ENCODE measurements at places on chromosomes 5 and 9.

GRCh38 chr9:70135176-70135575 is 91.5 kb downstream of the MAMDC2 start:
- DNase-seq, result no peak

DNA sequence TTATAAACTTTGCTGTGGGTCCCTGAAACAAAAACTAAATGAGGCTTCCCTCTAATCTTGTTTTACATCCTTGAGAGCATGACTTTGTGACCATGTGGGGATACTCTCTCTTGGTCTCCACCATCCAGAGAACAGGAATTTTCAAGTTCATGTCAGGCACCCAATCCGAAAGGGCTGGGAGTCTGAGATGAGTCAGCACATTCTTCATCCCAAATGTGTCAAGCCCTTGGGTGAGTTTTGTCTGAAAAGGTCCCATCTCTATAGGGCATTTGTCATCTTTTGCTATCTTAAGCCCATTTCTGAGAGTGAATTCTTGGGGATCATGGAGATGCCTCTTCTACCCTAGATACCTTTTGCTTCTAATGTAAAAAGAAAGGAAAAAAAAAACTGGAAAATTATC is 26.9 kb upstream of the RAPGEF6 start:
- no peak for DNase-seq

DNA sequence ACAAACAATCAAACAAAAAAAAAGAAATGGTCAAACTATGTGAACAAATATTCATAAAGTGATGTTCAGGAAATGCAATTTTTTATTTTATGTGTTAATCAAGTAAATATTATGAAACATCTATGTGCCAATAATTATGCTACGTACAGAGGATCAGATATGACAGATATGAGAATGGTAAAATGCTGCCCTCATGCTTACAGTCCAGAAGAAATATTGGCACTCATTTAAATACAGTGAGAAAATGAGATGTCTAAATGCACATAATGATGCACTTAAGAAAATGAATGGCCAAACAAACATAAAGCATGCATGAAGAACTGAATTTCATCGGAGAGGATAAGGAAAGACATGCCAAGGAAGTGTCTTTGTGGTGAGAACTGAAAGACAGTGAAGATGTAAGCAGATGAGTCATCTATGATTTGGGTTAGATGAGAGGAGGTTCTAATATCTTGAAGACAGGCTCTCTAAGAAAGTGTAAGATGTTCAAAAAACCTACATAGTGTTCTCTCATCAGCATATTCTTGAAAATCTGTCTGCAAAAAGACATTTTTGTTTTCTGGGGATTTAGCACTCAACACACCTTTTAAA is 1231.1 kb upstream of the ACO1 start:
- DNase-seq, result no peak

GRCh38 chr9:110797611-110798010 is 129.0 kb downstream of the MUSK start:
- no peak for DNase-seq

DNA sequence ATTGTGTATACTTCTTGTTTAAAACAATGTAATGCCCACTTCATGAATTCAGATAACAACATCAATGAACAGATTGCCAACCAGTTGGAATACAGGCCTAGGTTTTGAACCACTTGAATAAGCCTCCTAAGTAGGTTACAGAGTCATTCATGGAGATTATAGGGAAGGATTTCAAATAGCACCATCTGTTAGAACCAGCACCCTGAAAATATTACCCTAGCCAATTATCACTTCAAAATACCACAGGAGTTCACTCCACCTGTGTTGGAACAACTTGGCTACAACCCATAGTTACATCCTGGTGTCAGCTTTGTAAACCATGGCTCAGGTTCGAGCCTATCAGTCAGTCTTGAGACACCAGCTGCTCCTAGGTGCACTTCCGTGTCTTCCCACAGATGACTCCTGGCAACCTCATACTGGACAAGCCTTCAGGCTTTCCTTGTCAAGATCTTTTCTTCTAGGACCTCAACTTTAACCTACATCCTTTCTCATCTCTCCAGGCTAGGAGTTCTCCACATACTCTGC is 350.0 kb downstream of the DEPDC1B start:
- no peak for DNase-seq

- no peak for DNase-seq
Measured at GRCh38 chr9:35904338-35904737, 1.7 kb upstream of the HRCT1 start.

DNA sequence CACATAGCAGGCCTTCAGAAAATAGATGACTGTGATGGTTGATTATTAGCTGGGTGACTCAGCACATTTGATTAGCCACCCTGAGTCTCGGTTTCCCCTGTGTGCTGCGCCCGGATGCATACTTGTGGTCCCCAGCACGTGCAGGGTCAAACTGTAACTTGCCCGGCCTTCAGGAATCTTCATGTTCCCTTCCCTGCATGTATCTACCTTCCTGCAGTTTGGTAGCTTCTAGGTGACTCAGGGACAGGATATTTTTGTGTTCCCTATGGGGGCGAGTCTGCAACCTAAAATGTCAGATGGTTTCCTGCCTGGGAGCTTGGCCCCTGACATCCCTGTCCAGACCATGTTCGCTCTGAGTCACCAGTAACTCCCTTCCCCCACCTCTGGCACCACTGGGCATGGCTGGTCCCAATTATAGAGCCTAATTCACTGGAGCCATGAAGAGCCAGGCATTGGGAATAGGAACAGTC is 13.2 kb downstream of the PTGS1 start:
- DNase-seq, result no peak

- DNase-seq, result no peak
Measured at GRCh38 chr9:133778336-133779013, 40.3 kb upstream of the SARDH start.

- no peak for DNase-seq
Measured at GRCh38 chr9:91951944-91952520, 2.0 kb upstream of the ROR2 start.

DNA sequence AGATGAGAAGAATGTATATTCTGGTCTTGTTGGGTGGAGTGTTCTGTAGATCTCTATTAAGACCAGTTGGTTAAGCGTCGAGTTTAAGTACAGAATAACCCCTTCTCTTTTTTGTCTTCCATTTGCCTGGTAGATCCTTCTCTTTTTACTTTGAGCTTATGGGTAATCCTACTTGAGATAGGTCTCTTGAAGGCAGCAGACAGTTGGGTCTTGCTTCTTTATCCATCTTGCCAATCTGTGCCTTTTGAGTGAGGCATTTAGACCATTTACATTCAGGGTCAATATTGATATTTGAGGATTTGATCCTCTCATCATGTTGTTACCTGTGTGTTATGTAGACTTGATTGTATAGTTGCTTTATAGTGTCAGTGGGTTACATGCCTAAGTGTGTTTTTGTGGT is 152.7 kb downstream of the CWC27 start:
- DNase-seq, result no peak

GRCh38 chr5:147805030-147805454 is 22.5 kb upstream of the JAKMIP2 start:
- DNase-seq, result no peak

DNA sequence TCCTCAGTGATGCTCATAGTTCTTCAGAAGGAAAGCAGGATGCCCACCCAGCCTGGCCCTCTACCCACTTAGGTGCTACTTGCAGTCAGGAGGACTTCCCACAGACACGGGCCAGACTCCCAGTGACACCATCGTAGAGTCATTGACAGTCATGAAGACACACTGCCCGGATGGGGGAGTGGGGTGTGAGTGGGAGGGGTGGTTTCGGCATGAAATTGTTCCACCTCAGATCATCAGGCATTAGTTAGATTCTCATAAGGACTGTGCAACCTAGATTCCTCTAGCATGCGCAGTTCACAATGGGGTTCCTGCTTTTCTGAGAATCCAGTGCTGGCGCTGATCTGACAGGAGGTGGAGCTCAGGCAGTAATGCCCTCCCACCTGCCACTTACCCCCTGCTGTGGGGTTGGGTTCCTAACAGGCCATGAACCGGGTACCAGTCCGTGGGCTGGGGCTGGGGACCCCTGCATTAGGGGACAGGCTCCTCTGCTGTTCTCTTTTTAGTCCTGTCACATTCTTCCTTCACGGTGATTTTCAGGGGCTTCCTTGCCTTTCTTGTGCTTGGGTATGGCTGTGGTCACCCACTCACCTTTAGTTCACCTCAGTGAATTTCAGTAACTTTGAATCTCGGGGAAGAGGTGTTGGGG is 88.2 kb upstream of the ANKRD55 start:
- no peak for DNase-seq

- no peak for DNase-seq
Measured at GRCh38 chr9:135394699-135395645, 84.6 kb upstream of the PPP1R26 start.

DNA sequence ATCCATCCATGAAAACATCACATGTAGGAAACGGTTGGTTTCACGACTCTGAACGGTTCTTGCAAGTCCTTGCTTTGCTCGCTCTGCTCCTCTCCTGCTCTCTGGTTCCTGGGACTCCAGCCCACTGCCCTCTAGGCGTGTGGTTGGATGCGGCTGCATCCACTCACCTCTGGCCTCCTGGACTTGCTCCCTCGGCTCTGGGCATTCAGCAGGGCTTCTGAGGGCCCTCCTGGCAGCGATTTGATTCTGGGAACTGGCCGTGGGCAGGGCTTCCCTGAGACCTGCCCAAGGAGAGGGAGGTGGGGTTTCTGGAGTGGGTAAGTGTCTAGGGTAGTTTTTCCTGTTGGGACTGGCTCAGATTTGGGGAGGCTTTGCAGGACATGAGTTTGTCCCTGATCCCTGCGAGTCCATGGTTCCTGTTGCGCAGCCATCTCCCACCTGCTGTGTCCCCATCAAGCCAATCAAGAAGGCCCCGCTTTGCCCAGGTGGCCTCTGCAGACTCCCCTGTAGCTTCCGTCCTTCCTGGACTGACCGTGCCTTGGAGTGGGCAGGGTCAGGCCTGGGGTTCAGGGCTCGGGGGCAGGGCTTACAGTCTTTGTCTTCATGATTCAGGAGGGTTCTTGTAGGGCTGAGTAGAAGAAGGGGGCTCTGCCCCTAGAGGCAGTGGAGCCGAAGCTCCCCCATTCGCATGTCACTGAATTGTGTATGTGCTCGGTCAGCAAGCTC is 192.3 kb downstream of the CACNA1B start:
- DNase-seq, result no peak

- DNase-seq, result peak; percentile 20
Measured at GRCh38 chr9:26863074-26863473, 29.5 kb downstream of the CAAP1 start.

GRCh38 chr9:5811751-5812150 is 21.2 kb downstream of the ERMP1 start:
- DNase-seq, result no peak

GRCh38 chr9:90421786-90422185 is 220.8 kb downstream of the DIRAS2 start:
- DNase-seq, result no peak

- DNase-seq, result peak; percentile 1
Measured at GRCh38 chr5:102153003-102153759, 142.9 kb downstream of the SLCO4C1 start.

DNA sequence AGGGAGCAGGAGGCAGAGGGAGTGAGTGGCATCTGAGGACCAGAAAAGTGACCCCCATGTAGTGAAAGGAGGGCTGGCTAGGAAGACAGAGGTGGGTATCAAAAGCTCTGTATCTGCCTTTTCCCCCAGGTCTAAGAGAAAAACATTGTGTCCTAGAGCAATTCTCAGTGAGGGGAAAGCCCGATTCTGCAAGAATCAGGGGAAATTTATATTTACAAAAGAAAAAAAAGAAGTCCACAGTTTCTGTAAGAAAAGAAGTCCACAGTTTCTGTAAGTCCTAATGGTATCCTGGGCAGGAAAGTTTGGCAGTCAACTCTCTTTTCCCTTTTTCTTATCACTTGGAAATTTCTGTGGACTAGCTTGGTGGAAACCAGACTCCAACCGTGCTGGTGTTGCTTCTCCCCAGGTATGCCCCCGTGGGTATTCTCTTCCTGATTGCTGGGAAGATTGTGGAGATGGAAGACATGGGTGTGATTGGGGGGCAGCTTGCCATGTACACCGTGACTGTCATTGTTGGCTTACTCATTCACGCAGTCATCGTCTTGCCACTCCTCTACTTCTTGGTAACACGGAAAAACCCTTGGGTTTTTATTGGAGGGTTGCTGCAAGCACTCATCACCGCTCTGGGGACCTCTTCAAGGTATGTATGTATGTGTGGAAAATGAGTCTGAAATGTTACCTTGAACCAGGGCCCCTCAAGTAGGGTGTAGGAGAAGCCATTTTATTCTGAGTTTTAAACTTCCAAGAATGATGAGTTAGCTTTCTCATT is 73.0 kb downstream of the SLC1A3 start:
- DNase-seq, result no peak

DNA sequence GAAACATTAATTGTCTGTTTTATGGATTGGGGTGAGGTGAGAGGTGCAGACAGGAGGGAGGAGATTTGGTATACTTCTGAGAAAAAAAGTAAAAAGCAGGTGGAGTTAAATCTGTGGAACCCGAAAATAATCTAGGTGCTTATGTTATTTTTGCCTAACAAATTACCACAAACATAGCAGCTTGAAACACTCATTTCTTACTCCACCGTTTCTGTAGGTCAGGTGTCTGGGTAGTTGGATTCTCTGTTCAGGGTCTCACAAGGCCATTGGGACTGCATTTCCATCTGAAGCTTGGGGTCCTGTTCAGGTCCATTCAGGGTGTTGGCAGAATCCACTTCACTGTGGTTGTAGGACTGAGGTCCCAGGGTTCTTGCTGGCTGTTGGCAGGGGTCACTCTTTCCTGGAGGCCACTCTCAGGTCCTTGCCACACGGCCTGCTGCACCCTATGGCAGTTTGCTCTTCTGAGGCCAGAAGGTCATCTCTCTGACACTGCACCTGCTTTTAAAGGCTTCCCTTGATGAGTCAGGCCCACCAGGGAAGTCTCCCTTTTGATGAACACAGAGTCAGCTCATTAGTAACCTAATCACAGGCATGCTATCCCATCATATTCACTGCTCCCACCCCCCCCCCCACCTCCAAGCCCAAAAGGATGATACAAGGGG is 82.2 kb downstream of the TRIO start:
- no peak for DNase-seq

GRCh38 chr9:94783102-94783682 is 56.7 kb downstream of the AOPEP start:
- DNase-seq, result peak; percentile 41

DNA sequence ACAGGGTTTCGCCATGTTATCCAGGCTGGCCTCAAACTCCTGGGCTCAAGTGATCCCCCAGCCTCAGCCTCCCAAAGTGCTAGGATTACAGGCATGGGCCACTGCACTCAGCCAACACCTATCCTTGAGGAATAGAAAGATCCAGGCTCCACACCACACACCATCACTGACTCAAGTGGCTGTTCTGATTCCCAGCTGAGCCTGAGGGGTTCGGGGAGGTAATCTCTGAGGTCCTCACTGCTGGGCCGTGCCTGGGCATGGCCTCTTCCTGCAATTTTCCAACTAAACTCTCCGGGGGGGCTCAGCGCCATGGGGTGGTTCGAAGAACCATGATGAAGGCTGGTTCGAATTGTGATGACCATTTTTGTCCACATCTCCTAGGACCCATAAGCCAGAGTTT is 31.0 kb upstream of the IL17B start:
- DNase-seq, result no peak

- no peak for DNase-seq
Measured at GRCh38 chr5:60352992-60353599, 346.9 kb downstream of the DEPDC1B start.

GRCh38 chr9:9574080-9574479 is 1038.7 kb downstream of the PTPRD start:
- DNase-seq, result no peak

GRCh38 chr5:14917719-14918118 is 46.1 kb upstream of the ANKH start:
- DNase-seq, result no peak

All from NCI-H1930 (cell line).